ENCODE measurements at places on chromosomes 2 and 18.

GRCh38 chr2:181243319-181243718 lies 213.9 kb upstream of the ITGA4 start:
- no peak for DNase-seq

DNA sequence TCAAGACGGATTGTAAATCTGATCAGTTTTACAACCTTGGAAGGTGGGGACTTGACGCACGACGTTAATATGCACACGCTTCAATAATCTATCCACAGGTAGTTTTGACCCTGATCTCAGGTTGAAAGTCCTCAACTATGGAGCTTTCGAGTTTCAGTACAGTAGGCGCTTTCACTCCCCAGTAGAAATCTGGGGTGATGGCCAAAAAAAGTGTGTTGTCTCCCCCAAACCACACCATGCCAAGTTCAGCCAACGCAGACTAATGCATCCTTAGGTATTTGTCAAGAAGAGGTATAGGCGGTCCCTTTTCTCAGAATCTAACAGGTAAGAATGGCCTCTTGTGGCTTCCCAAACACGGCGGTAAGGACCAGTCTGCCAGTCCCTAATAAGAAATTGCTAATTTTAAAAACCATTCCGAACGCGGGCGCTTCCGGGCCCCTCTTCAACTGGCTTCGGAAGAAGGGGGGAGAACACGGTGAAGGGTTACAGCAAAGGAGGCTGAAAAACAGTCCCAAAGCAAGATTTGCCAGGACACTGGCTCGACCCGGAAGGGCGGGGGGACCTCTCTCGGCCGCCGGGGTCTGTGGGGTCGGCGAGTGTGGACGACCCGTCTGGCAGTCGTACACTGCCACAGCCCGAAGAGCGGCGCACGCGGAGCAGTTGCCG lies 659 bp downstream of the FAM210A start:
- no peak for DNase-seq

GRCh38 chr18:75358928-75359327 lies 68.6 kb downstream of the SMIM21 start:
- no peak for DNase-seq

DNA sequence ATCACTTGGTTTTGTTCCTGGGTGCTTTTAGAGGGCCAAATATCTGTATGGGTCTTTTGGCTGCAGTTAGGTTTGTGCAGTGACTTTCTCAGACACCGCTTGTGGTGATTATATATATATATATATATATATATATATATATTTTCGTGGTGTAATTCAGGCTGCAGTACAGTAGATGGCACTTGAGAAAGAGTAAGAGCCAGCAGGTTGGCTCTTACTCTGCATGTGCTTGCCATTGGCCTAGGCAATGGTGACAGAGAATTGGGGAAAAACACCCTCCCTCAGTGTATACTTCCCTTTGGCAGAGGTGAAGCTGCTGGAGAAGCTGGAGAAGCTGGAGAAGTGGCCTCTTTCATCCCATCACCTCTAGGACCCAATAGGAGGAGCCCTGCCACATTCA lies 22.2 kb upstream of the MYL1 start:
- no peak for DNase-seq

DNA sequence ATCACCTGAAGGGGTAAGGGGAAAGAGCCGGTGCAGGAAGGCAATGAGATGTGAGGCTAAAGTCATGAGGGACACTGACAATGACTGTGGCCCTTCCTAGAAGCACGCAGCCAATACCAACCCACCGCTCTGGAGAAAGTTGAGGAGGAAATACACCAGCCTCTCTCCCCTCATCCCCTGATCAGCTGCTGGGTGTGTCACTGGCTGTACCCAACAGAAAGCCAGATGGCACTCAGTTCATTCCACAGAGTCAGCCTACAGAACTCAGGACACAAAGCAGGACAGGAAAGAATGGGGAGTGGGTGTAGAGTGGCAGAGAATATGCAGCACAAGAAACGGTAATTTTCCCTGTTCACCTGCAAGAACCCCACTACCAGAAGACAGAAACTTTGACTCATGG lies 29.7 kb downstream of the CCBE1 start:
- DNase-seq, result no peak

DNA sequence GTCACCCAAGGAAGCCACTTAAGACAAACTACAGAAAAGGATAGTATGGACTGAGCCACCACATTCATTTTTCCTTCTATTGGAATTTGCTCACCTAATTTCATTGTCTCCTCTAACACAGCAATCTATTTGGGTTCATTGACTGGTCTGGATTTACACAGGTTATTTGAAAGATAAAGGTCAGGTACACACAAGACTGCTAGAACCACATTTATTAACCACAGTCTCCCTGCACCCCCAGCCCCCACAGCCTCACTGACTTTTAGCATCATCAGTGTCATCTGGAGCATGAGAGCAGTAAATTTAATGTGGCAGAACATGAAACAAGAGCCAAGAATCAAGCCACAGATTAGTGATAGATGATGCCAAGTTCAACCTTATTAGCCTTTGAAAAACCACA lies 226.9 kb upstream of the GYPC start:
- no peak for DNase-seq

DNA sequence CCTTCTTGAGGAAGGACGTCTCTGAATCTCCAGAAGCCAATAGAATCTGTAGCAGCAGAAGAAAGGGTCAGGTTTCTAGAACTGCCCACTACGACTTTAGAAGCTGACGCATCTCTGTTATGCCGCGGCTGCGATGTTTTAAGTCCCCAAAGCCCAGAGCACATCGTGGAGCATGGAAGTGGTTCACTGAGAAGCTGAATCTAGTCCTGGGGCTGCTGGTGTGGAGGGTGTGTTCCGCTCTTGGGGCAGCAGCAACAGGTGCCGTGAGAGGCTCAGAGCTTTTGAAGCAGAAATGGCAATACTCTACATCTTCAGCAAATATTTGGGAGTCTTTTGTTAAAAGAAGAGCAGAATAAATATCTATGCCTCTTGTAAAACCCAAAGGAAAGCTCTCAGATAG lies 48.9 kb upstream of the RMDN2 start:
- no peak for DNase-seq

DNA sequence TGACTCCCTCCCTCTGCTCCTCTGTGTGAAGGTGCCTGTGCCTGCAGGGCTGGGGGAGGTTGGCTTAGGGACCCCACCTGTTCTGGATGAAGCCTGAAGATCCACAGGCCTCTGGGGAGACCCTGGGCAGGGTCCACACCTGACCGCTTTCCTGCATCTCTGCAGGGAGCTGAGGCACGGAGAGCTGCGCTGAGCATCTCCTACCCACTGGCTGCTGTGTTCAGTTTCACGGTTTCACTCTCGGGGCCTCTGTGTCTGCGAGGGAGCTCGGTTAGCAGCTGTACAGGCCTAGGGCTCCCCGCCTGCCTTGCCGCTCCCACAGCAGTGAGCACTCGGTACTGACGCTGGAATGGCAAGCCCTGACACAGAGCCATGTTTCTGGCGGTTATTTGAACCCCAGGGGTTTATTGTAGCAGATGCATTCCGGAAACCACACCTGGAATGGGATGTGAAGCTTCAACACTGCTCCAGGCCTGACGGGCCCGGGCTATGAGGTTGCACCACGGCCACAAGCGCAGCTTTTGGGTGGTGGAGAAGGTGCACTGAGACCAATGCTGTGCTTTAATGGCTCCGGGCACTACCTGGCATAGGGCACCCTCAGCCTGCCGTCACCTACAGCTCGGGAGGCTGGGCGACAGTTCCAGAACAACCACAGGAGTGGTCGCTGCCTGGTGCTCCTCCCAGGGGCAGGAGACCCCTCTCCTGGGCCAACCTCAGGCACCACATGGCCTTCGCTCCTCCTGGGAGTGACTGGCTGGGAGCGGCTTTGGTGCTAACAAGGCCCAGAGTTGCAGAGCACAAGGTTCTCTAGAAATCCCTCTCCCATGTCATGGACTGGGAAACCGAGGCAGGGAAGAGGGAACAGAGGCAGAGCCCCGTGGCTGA lies 257.9 kb downstream of the NDUFA10 start:
- no peak for DNase-seq

DNA sequence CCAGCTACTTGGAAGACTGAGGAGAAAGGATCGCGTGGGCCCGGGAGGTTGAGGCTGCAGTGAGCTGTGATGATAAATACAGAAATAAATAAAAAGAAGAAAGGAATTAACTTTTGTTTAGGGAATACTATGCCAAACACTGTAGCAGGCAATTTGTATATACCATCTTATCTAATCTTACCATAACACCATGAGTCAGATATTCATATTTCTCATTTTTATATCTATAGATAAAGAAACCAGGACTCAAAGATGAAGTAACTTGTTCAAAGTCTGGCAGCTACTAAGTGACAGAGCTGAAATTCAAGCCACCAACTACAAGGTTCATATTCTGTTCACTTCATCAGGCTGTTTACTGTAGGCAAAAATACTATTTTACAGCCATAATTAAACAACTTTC lies 119.2 kb upstream of the SLC39A10 start:
- DNase-seq, result no peak

- DNase-seq, result no peak
Observed at GRCh38 chr2:149170911-149171310, 132.4 kb downstream of the LYPD6B start.
